ENCODE measurements at places on chromosomes 16 and 17.
A peak's percentile ranks its signal among the peaks of the same experiment; 100 is the strongest.

GRCh38 chr17:44557651-44558285 is 484 bp downstream of the FZD2 start:
- DNase-seq, result peak; percentile 44

DNA sequence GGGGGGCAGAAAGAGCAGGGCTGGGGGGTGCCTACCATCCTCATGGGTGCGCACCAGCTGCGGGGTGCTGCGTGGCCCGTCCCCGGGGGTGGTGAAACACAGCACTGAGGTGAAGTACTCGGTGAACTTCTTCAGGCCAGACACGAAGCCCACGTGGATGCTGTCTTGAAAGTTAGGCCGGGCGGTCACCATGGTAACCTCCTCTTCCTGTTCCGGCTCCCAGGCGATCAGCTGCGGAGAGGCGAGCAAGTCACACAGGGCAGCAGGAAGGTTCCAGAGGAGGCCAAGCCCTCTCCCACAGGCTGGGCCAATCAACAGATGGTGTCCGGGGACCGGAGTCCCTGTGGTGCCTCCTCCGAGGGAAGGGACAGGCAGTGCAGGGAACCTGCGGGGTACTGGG is 90.1 kb upstream of the CDC42EP4 start:
- DNase-seq, result peak; percentile 59

GRCh38 chr16:47847220-47847970 is 308.4 kb downstream of the ABCC12 start:
- no peak for DNase-seq

DNA sequence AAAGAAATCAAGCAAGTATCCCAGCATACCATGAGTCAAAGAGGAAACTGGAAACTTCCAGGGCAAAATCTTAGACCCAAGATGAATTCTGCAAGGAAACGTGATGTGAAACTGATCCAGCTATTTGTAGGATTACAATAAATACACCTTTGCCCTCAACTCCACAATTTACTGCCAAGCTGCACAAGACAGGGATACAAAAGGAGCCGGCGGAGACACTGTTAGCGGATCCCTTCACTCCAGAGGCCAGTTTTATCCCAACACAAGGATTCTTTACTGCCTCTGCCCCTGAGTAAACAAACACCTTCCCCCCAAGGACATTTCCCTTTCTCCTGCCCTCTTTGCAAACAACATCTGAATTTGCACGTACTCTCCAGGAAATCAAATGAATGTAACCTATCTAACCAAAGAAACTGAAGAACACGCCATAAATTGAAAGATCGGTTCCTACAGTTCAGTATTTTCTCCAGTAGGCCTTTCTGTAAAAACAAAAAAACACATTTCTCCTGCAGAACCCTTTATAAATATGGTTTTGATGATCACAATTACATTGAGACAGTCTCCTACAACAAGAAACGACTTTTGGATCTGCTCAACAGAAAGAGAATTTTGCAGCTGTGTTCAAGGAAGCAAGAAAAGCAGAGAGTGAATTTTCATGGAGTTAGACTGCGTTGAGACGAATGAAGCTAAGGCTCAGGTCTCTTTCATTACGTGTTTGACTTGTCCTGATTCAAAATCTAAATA is 1.4 kb upstream of the CBX2 start:
- no peak for DNase-seq

- no peak for DNase-seq
Measured at GRCh38 chr16:24054741-24055491, 201.2 kb upstream of the CACNG3 start.

DNA sequence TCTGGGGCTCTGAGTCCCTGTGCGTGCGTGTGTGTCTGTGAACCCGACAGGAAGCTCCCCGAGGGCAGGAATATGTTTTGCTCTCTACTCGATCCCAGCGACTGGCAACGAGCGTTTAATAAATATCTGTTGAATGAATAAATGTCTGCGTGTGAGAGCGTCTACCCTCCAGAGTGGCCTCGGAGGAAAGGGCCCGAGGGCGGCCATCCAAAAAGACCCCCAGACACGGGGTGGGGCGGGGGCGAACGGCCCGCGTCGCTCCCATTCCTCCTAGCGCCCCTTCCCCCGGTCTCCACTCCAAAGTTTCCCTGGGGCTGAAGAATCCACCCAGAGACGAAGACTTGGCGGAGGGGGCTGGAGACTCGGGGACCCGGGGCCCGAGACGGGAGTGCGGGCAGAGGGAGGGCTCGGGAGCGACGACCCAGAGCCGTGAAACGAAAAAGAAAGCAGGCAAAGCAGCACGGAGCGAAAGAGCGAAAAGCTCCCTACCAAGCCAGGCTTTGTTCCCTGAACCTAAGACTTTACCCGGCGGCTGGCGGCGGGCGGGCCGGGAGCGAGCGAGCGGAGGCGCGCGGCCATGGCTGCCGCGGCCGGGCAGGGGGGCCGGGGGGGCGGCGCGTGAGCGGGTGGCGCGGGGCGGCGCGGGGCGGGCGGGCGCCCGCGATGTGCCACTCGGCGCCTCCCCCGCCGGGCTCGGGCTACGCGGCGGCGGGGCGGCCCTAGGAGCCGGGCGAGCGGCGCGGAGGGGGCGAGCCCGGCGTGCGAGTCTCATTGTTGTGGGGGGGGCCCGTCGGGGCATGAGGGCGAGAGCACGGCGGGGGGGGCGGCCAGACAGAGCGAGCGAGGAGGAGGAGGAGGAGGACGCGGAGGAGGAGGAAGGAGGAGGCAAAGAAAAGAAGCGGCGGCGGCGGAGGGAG is at the start of gene MLLT6:
MLLT6 (plus strand) TSS at position 668 of the 917 bp plus-strand sequence. CDS start 360 bp downstream, outside the sequence.
- peak; percentile 90 for DNase-seq

- DNase-seq, result no peak
Measured at GRCh38 chr16:5791011-5791657, 693.5 kb upstream of the EEF2KMT start.

DNA sequence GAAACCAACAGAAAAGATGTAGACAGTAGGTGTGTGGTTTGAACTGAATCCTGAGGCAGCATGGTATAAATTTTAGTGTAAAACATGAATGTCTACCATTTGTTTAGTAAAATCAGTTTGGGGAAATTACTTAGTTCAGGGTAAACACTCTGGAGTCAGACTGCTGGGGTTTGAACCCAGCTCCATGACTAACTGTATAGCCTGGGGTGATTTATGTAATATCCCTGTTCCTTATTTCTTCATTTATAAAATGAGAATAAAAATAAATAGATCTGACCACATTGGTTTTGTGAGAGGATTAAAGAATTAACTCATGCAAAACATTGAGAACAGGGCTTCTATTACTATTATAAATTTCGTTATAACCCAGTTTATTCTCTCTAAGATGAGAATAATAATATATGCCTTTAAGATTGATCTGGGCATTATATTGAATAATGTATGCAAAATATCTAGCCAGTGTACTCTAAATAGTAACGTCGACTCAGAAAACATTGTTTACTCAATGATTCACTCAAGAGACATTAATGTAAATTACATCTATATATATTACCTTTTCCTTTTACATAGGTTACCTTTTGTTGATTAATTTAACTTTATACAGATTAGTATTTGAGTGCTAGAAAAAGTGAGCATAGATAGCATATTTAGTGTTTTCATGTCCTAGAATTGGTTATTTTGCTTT is 120.6 kb upstream of the KCNJ16 start:
- DNase-seq, result no peak

DNA sequence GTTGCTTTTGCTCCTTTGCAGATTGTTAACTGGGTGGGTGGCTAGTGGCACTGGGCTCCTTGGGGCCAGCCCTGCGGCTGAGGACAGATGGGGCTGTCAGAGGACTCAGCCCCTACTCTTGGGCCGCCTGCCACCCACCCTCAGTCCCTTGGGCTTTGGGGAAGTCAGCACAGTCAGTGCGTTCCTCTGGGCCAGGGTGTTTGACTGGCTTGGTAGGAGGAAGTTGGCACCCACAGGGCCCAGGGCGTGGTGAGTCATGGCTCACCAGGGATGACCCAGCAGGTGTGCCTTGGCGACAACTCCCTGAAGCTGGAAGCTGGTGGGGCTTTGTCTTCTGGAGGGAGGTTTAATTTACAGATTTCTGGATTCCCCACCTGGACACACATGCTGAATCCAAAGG is 32.4 kb downstream of the HAPSTR1 start:
- no peak for DNase-seq

DNA sequence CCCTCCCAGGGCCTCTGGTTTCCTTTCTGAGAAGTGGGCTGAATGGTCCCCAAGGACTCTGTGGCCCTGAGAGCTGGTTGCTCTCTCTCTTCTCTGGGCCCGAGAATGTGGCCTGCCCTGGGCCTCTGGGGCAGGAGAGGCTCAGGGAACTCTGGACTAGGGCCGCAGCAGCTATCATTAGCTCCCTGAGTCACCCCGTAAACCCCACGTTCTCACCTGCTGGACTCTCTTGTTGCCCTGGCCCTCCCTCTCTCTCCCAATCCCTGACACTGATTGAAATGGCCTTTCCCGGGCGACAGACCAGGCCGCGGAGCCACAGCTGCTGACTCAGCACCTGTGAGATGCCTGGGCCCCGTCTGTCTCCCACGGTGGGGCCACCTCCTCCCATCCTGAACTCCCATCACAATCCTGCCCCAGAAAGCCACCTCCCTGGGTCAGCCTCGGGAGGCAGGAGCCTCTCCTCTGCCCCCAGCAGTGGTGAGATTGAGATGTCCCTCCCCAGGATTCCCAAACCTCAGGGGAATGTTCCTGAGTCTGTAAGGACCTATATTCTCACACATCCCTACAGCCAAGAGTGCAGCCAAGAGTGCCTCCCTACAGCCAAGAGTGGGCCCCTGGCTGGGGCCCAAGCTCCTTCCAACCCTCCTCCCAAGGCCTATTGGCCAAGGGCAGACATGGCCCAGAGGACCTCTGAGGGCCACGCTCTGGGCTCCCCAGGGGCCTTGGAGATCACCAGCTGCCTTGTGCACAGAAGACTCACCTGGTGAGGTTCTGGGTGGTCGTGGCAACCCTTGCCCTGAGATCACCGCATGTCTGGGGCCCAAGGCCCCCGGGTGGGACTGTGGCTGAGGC is 470 bp downstream of the TRPV3 start:
- no peak for DNase-seq

GRCh38 chr17:44672479-44673093 is 16.3 kb downstream of the MEIOC start:
- DNase-seq, result no peak

GRCh38 chr17:79484600-79485418 is 126.0 kb downstream of the RBFOX3 start:
- no peak for DNase-seq

GRCh38 chr17:5866978-5867377 is 203.2 kb upstream of the WSCD1 start:
- DNase-seq, result no peak

DNA sequence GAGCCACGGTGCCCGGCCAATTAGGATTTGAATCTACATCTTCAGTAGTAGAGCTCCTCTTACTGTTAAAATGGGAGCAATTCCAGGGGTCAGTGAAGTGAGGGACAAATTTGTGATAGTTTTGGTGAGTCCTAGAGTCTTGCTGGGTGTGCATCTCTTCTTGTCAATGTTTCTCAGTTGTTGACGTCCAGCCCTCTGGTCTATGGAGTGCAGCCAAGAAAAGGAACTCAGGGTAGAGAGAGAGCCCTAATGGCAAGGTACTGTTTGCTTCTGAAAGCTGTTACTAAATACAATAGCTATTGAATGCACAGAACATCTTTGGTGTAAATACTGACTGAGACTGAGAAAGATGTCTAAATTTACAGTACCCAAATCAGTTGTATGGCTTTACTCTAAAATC is 282.5 kb upstream of the SALL1 start:
- DNase-seq, result no peak

- no peak for DNase-seq
Measured at GRCh38 chr16:22035153-22035552, 27.2 kb downstream of the MOSMO start.

- peak; percentile 84 for DNase-seq
Measured at GRCh38 chr17:1908699-1909309, 79.0 kb downstream of the RPA1 start.

GRCh38 chr16:87233928-87234327 is 83.3 kb downstream of the C16orf95 start:
- DNase-seq, result peak; percentile 27

DNA sequence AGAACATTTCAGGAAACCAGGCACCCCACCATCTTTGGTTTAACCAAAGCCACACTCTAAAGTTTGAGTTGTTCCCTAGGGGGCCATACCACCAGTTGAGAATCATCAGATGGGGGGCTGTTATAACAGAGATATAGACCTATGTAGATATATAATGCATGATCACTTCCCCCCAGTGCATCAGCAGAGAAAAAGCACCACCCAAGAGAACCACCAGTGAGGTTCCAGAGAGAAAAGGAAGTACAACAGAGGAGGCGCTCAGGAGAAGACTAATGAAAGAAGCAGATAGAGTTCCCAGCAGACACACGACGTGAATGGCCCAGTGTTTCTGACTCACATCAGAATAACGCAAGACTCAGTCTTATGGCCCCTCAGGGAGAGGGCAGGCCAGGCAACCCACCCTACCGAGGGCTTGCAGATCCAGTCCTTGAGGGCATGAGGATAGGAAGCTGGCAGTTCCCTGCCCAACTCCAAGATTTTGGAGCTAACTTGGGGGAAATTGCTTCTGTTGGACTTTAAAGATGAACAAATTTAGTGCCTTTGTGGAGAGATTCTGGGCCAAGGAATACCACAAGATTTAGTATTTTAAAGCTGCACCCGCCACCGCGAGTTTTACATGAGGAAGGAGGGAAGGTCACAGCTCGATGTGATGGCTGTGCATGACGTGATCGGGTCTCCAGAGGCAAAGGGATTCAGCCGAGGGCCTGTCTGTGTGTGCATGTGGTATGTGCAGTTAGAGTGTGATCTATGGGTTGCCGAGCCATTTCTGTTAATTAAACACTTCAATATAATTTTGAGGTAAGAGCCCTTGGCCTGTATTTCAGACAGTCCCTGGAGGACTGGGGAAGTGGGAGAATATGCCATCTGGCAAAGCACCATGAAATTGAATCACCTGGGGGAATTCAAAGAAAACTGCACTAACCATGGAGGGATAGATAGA is 53.1 kb downstream of the AIPL1 start:
- DNase-seq, result no peak

DNA sequence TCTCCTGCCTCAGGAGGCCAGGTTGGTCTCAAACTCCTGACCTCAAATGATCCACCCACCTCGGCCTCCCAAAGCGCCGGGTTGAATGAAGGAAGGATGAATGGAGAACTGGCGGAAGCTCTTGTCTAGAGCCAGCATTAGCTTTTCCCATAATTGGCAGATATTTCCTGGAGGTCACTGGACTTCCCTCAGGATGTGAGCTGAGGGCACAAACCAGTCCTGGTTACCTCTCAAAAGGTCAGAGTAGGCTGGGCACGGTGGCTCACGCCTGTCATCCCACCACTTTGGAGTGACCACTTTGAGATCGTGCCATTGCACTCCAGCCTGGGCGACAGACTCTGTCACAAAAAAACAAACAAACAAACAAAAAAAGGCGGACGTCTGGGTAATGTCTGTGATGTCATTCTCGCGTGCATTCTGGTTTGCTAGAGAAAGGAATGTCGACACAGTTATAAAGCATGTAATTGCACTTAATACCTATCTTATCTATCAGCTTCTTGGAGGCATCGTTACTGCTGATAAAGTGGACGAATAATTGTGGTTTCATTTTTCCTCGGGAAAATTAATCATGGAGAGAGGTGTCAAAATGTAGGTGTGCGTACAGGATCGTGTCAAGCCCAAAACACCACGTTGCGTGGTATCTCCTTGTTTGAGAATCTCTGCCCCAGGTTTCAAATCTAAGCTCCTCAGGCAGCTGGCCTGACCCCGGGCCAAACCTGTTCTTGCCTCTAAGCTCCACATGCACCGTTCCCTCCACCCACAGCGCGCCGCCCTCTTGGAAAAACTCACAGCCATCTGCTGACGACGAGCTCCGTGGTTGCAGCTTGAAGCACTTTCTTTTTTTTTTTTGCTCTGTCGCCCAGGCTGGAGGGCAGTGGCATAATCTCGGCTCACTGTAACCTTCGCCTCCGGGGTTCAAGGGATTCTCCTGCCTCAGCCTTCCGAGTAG is 6.4 kb upstream of the CRK start:
- no peak for DNase-seq

Measured in hepatic stellate cell (primary cell).